ENCODE measurements at places on chromosomes 2 and 18.
A peak's percentile ranks its signal among the peaks of the same experiment; 100 is the strongest.

GRCh38 chr18:69974365-69974764, 26.7 kb upstream of the CD226 start:
- peak; percentile 80 for DNase-seq

GRCh38 chr2:39140322-39140847, 19.5 kb upstream of the SOS1 start:
- DNase-seq = no peak

DNA sequence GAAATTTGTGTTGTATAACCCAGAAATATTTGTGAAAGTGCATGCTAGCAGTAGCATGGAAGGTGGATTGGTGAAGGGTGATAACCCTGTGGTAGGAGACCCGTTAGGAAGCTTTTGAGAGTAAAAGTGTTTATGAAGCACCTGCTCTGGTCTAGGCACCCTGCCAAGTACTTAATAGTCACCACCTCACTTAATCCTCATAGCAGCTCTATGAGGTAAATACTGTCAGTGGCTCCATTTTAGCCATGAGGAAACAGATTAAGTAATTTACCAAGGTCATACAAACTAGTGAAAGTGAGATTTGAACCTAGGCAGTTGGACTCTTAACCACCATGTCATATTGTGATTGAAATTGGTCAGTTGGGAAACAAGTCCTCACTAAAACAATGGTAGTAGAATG, 66.8 kb downstream of the TET3 start:
- peak; percentile 4 for DNase-seq

GRCh38 chr18:62549755-62550154, 26.9 kb downstream of the ZCCHC2 start:
- no peak for DNase-seq

DNA sequence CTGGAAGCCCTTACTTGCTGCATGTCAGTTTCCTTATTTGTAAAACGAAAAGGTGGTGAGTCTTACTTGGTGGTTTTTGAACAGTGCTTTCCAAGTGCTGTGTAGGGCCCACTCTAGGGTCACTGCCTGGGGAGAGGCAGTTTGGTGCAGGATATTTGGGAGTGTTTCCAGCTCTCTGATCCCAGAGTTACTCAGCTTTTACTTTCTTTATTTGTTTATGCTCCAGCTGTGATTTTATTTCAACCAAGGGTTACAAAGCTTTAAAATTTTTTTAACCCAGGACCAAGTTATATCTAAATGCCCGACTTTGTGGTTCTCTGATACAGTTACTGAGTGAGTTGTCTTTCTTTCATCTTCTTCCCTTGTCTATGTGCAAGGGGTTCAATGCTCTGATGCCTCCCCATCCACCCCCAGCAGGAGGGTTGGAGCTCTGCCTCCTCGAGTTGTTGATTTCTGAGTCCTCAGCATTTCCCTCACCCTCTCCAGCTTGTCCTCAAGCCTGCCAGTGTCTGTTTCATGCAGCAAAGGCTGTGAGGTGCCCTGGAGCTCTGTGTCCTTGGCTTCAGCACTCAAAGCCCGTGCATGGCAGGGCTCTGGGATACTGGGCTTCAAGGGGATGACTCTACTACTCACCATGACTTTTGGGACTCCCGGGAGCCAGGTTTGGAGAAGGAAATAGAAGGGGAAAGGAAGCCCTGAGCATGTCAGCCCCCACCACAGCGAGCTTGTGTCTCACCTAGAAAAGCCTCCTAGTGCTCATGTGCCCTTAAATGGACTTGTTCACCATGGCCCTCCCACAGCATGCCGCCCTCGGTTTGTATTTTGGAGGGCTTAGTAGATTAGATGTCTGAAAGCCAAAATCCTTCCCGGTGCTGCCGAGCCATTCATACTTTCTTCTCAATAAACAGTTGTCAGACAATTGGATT, 236.8 kb downstream of the SETBP1 start:
- no peak for DNase-seq
